ENCODE measurements at places on chromosomes 7 and 10.

GRCh38 chr10:97071496-97071895, 114.3 kb downstream of the SLIT1 start:
- no peak for DNase-seq

GRCh38 chr7:97218767-97219166, 101.3 kb downstream of the SDHAF3 start:
- no peak for DNase-seq

GRCh38 chr10:59134785-59135184, 41.7 kb upstream of the PHYHIPL start:
- no peak for DNase-seq

- no peak for DNase-seq
Observed at GRCh38 chr10:6136215-6137201, 47.7 kb downstream of the RBM17 start.

DNA sequence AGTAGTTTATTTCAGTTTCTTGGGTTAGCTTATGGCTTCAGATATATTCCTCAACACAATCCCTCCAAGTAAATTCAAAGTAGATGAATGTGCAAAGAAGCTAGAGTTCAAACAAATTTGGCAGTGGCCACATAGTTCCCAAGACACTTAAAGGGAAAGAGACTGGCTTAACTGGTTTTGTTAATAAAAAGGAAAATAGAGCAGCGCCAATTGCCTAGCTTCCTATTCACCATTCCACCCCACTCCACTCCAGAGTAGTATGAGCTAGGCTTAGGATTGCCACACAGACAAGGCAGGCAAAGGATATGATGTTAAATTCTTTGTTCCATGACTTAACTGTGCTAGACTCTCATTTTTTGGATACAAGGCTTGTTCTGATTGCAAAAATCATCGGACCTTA, 2.0 kb downstream of the XRCC2 start:
- DNase-seq, result no peak

DNA sequence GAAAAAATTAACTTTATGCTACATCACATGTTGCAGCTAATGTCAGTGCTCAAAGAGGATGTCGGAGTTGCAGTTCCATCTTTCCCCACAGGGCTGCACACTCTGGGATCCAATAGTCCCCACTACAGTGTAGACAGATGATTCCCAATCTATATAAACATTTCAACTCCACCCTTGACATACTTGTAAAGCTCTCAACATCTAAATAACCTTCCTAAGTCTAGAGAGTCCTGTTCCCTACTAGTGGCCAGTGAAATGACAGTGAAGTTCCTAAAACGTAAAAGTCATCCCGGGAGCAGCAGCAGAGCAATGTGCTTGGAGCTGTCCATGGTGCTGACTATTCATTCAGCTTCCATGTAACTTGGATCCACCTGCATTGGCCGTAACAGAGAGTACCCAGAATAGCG, 145.1 kb downstream of the GRM8 start:
- no peak for DNase-seq

GRCh38 chr10:79242620-79243152, 104.6 kb upstream of the PPIF start:
- DNase-seq, result peak; percentile 68

DNA sequence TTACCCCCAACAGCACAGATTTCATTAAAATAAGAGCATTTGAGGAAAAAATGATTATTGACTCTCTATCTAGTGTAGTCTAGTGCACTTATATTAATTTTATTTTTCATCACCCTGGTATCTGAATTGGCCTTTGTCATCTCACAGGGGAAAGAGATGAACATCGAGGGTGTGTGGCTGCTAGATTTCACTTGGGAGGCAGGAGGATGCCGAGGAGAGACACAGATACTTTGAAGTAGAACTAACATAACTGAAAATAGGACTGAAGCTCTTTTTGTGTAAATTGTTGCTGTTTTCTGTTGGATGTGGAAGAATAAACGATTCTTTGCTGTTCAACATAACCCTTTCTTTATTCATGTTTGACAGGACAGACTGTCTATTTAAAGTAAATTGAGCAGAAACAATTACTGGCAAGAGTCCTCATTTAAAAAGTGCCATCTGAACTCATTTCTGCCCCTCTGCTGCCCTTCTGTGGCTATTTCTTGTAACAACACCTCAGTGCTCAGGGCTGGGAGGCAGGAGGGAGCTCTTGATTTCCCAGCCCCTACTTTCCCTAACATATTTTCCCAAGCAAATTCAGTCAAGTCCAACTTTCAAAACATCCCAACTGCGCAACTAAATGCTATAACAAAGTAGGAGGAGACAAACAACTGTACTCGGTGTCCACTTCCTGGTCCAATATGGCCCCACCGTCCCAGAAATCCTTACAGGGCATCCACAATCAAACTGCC, 15.6 kb downstream of the LYZL1 start:
- no peak for DNase-seq

GRCh38 chr10:288316-289200, 153.3 kb downstream of the ZMYND11 start:
- no peak for DNase-seq

DNA sequence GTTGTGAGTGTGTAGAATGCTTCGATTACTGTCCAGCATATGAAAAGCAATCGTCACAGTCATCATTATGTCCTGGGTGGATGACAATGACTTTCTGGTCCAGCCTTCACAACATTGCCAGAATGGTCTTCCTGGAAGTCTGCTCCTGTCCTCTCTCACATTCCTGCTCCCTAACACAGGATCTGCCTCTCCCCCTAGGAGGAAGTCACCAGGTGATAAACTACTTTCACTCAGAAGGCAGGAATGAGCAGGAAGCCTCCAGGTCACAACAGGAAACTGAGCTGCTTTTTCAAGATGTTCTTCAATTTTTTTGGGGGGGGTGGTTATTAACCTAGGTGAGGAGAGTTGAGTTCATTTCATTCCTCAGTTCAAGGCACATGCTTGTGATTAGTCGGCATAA, 13.6 kb upstream of the GPNMB start:
- no peak for DNase-seq

- DNase-seq, result no peak
Observed at GRCh38 chr7:2566348-2566889, 7.6 kb downstream of the IQCE start.

DNA sequence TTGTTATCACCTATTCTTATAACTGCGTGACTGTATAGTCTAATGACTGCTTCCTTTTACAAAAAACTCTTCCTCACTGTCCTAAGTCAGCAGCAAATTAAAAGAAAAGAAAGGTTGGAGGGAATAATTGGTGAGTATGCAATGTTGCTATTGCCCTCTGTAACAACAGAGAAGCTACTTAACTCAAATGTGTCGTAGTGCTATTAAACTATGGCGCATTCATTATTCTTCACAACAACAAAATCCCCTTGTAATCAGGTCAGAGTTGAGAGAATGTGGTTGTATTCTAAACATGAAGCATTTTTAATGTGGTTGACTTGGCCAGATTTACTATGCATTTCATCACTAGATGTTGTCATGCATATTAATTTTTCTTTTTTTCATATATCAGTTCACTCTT, 897.8 kb upstream of the PHF14 start:
- DNase-seq, result no peak
